Renal pelvis (tissue), 12 donors: ENCODE measurements at places on chromosomes 6 and 20. TPM values are rescaled to one million over a fixed set of nuclear protein-coding genes. Genes with fewer than 3 reads are reported as not detected.

- no peak for DNase-seq
Observed at GRCh38 chr6:72954716-72955115, 270.6 kb downstream of the KHDC1L start.

GRCh38 chr6:168943231-168943905 is 310.3 kb downstream of the THBS2 start:
- DNase-seq, result no peak

SPATA25 gene
- polyA plus RNA-seq, result 3.5 TPM

DNA sequence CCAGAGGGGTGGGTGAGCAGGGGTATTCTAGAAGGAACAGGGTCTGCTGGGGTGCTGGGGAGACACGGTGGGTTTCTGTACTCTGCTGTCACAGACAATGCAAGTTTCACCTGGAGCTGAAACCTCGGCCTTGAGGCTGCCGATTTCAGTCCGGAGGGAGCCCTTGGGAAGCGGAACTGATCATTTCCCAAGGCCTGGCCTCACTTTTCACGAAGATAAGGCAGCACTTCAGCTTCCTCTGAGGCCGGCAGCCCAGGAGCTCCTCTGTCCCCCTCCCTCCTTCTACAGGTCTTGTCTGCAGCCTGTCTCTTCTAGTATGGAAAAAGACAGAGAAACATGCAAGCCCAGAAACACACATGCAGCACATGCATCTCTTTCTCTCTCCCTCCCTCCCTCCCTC is 242.1 kb downstream of the CDC5L start:
- no peak for DNase-seq

GRCh38 chr6:77425216-77425615 is 38.1 kb downstream of the HTR1B start:
- no peak for DNase-seq

- no peak for DNase-seq
Observed at GRCh38 chr6:90343576-90343975, 46.9 kb upstream of the BACH2 start.

DNA sequence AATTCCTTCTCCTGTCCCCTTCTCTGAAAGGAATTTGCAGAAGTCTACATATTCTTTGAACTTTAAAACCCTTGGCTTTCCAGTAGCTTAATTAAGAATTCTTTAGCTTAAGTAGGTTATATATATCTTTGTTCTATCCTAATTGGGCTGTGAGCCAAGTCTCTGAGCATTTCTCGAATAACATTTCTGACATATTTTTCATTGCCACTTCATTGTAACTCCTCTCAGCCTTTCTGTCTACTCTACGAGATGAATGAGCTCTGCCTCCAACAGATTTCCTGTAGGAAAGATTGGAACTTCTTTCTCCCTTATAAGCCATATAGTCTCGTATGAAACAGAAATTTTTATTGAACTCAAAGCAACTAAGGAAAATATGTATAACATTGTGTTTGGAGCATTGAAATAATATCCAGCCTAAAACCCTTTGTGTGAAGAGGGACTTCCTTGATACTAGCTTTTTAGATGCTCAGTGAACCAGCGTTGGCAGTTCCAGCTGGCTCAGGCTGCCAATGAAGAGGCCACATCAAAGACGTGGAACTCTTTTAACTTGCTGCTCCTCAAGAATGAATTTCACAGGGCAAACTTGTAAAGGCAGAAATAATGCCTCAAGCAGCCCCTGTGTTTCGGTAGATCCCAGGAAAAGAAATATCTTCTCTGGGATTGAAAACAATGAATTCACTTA is 87.7 kb upstream of the NOX3 start:
- DNase-seq, result peak; percentile 10

DNA sequence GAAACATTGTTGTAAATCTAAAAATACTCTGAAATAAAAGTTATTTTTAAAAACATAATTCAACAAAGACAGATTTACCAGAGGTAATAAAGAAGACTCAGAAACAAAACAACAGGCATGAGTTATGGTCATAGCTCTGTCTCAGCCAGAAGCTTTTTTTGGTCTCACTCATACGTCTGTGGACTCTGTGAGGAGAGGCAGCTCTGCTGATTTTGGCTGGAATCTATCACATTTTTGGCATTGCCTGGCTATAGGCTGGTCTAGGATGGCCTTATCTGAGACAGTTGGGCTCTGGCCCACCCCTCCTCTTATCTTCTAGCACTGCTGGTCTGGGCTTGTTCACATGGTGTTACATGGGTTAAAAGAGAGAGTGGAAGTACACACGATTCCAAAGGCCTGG is 514.0 kb upstream of the BTBD3 start:
- peak; percentile 65 for DNase-seq

DNA sequence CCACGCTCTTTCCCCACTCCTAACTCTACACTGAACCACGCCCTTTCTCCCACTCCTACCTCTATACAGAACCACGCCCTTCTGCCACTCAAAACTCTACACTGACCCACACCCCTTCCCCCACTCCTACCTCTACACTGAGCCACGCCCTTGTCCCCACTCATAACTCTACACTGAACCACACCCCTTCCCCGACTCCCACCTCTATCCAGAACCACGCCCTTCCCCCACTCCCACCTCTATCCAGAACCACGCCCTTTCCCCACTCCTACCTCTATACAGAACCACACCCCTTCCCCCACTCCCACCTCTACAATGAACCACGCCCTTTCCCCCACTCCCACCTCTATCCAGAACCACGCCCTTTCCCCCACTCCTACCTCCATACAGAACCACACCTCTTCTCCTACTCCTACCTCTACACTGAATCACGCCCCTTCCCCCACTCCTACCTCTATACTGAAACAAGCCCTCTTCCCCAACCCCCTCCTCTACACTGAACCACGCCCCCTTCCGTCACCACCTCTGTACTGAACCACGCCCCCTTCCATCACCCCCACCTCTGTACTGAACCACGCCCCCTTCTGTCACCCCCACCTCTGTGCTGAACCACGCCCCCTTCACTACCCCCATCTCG is 10.1 kb downstream of the PXMP4 start:
- DNase-seq, result no peak

FAM83C gene
- 0.03 TPM for polyA plus RNA-seq

GRCh38 chr6:45445749-45446549 is 68.2 kb upstream of the SUPT3H start:
- peak; percentile 87 for DNase-seq

GRCh38 chr20:63977739-63978276 is 1.6 kb downstream of the SAMD10 start:
- DNase-seq, result no peak

TOX2 gene
- polyA plus RNA-seq, result 5.1 TPM

HMGCLL1 gene
- polyA plus RNA-seq, result 1.5 TPM

NOX3 gene
- polyA plus RNA-seq, result 1.2 TPM

- no peak for DNase-seq
Observed at GRCh38 chr6:90351696-90352095, 55.1 kb upstream of the BACH2 start.

- no peak for DNase-seq
Observed at GRCh38 chr6:3214898-3215297, 12.6 kb downstream of the TUBB2B start.

DNA sequence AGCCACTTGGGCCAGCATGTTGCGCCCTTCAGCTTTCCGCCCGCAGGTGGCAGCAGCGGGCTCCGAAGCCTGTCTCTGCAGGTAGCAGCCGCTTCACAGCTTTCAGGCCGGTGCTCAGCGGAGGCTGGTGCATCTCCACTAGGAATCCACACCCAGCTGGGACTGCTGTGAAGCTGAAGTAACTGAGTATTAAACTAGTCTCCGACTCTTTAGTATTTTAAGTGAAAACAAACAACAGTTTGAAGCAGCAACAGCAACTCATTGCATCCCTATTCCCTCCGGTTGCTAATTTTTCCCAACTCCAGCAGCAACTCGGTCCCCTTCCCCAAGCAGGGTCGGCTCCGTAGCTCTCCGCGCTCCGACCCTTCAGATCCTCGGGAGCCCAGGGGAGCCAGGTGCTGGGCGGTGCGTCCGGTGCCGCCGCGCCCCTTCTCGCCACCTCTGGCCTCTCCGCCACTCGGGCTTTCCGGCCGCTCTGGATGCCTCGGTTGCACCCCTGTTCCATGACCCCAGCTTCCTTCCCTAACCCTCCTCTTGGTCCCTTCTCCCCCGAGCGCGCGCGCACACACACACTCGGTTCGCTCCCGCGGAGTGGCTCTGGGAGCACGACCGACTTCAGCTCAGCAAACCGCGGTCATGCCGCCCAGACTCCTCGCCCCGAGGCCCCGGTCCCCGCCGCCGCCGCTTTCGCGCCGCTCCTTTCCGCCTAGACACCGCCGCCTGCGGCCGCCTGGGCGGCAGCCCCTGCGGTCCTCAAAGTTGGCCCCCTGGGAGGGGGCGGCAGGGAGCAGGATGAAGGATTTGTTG is 765 bp upstream of the NKAIN2 start:
- DNase-seq, result peak; percentile 86

- no peak for DNase-seq
Observed at GRCh38 chr6:147279427-147279826, 75.2 kb downstream of the STXBP5 start.

- no peak for DNase-seq
Observed at GRCh38 chr6:40738551-40739193, 151.5 kb upstream of the LRFN2 start.

- no peak for DNase-seq
Observed at GRCh38 chr20:20410678-20411077, 42.8 kb downstream of the INSM1 start.

DNA sequence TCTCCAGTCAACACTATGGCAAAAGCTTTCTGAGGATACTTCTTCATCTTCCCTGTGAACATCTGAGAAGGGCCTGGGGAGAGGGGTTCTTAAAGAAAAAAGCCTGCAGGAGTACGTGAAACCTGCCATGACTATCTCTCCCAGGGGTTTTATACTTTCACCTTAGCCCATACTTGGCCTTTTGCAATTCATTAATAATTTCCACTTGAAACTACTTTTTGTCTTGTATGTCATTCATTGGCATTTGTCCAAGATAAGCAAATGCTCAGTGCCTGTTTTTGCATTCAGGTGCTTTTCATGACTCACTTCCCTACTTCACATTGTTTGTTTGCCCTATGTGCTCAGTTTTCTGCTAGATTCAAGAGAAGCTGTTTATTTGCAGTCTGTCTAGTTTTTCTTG is 580.3 kb upstream of the GJE1 start:
- no peak for DNase-seq

SIRPD gene
- not detected for polyA plus RNA-seq

GRCh38 chr6:43268355-43268700 is 25.0 kb downstream of the TTBK1 start:
- no peak for DNase-seq

DNA sequence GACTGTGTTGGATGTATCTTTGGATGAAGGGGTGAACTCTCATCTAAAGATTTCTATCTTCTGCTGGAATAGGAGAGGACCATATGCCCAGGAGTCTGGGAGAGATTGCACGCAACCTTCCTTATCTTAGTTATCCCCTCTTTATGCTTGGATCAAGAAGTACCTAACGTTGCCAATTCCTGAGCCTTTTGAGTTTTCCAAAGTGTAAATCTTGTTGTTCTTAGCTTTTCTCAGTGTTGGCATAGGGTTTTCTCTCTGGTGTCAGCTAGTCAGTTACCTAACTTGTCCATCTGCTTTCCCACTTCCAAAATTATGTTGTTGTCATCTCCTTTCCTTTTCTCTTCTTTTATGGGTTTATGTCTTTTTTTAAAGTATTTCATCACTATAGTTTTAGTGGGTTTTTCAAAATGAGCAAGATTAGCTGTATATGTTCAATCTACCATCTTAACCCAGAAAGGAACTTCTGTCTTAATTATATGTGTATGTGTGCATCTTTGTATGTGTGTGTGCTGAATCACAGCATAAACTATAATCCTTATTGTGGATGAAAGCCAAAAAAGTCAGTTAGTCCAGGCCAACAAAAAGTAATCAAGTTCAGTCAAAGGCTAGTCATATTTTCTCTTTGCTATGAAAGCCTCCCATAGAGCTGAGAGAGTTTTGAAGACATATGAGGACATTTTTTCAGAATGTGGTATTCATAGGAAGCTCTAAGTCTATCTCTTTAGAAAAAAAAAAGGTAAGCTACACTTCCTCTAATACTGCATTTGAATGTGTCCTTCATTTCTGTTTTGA is 72.1 kb downstream of the KHDC1L start:
- no peak for DNase-seq

DNA sequence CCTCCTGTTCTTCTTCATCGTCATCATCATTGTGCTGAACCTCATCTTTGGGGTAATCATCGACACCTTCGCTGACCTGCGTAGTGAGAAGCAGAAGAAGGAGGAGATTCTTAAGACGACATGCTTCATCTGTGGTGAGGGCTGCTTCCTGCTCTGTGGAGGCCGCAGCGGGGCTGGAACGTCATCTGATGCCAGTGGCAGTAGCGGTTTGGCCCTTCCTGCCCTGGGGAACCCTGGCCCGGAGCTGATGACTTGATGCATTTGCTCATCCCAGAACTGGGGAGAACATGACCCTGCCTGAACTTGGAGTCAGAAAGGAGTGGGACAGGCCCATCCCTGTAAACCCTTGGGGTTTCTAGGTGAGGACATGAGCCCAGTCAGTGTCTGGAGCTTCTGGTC is 18.7 kb downstream of the UQCC2 start:
- no peak for DNase-seq

SLC22A16 gene
- polyA plus RNA-seq, result 0.47 TPM

EFCAB8 gene
- 0.21 TPM for polyA plus RNA-seq

DNA sequence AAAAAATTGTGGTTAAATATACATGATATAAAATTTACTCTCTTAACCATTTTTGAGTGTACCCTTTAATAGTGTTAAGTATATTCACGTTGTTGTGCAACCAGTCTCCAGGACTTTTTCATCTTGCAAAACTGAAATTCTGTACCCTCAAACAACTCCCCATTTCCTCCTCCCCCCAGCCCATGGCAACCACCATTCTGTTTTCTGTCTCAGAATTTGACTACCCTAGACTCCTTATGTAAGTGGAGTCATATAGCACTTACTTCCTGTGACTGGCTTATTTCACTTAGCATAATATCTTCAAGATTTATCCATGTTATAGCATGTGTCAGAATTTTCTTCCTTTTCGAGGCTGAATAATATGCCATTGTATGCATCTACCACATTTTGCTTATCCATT is 5.1 kb downstream of the VPS16 start:
- DNase-seq, result no peak

GRCh38 chr20:7637184-7637583 is 303.1 kb downstream of the HAO1 start:
- DNase-seq, result no peak

- no peak for DNase-seq
Observed at GRCh38 chr6:37460805-37461204, 27.8 kb downstream of the CMTR1 start.

DNA sequence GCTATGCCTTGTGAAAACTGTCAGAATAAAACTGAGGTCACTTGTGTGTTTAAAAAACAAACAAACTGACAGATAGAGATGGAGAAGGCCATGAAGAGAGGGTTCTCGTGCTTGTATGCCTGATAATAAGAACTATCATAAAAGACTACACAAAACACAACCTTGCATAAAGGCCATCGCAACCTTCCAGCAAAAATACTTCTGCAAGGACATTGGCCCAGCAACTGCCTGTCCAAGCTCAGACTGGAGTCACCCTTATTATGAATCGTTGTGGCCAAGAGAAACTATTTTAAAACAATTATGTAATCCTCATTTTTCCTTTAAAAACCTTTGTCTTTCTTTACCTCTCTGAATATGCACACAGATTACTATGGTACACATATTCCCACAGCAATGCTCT is 93.0 kb upstream of the SMLR1 start:
- DNase-seq, result no peak

THBS2 gene
- polyA plus RNA-seq, result 10.3 TPM

CD40 gene
- 3.8 TPM for polyA plus RNA-seq
